ENCODE measurements at places on chromosomes 11 and 22.

DNA sequence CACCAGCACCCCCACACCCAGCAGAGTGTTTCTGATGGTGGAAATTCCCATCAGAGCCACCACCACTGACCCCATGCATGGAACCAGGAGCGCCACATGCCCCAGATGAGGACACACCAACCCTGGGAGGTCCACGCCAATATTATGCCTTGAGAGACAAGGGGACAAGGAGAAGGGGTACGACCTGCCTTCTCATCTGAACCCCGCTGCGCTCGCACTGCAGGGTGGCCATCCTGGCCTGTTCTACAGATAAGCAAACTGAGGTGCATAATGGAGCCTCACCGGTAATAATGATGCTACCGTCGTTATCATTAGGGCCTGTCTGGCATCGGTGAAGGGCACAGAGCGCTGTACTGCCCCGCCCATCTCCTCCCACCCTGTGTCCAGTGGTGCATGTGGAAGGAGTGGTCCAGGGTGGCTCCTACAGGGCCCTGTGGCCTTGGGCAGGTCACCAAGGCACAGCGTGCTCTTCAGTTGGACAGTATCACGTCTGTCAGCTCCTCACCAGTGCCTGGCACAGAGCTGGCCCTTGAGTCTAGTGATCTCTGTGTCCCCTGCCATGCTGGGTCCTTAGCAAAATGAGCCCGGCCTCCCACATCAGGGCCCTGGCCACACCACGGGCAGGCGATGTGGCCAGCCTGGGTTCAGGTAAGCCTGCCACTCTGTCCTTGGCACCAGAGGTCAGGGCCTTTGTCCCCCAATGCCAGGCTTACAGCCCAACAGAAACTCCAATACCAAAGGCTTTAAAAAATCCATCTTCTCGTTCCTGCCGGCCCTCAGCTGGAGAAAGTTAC is 92.2 kb downstream of the PHF21B start:
- no peak for DNase-seq

GRCh38 chr11:2652333-2653197 is 47.2 kb downstream of the KCNQ1OT1 start:
- no peak for DNase-seq

GRCh38 chr11:96257972-96258934 is 84.7 kb downstream of the MAML2 start:
- DNase-seq = no peak

GRCh38 chr11:3849297-3849874 is 6.1 kb upstream of the STIM1 start:
- no peak for DNase-seq

DNA sequence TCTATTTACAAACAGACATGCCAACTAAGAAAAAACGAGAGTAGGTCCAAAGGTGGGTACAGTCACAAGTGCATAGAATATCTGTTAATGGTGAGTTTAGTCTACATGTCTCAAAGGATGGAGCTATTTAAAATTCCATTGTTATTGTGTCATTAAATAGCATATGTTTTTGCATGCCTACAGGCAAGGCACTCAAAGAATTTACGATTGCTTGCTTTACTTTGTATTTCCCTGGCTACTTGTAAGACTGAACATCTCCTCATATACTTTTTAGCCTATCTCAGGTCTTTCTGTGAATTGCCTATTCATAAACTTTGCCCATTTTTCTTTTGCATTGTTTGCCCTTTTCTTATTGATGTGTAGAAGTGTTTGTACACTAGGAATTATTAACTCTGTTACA is 39.7 kb downstream of the DEUP1 start:
- no peak for DNase-seq

DNA sequence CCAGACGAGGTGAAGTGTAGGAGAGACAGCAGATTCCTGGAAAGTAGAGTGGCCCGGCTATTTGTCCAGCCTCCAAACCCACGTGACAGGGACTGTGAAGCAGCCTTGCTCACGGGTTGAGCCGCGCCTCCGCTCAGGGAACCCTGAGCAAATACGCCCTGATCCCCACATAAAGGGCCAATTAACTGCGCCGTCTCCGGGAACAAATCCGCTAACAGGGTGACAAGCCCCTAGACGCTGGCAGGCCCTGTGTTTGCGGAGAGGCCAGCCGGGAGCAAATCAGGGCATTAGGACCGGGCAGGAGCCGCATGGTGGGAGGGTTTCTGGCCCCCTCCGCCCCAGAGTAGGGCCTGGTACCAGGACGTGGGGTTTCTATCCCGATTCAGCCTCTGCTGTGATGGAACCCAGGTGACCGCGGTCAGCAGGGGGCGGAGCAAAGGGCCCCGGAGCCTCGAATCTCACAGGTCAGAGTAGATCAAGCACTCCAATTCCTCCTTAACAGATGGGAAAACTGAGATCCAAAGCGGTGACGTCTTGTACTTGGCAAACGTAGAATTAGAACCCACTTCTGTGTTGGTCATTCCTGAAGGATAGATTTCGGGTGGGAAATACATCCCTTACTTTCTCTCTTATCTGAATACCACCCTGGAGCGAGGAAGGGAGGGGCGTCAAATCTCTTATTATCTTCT is 2.0 kb upstream of the ROBO3 start:
- no peak for DNase-seq

DNA sequence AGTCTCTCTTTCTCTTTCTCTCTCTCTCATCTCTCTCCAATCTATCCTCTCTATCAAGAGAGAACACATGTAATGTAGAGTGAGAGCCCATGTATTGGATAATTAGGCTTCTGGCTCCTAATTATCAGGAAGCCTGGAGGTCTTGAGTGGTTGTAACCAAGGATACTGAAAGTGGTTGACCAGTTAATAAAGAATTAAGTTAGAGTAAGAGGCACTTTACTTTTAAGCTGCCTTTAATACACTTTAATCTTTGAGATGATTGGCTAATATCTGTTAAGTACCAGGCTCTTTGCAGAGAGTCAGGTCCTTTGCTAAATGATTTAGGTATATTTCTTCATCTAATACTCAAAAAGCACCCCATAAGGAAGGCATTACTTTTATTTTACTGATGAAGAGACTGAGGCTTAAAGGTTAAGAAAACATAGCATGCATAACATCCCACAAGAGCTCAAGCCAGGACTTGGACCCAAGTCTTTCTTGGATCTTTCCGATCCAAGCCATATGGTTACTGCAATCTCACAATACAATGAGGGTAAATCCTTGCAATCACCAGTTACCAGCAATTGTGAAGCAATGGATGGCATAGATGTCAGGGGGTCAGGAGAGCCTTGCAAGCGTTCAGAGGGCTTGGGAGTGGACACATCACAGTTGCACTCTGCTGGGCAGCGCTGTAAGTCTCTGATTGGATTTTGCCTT is 22.1 kb downstream of the CD44 start:
- DNase-seq = no peak

DNA sequence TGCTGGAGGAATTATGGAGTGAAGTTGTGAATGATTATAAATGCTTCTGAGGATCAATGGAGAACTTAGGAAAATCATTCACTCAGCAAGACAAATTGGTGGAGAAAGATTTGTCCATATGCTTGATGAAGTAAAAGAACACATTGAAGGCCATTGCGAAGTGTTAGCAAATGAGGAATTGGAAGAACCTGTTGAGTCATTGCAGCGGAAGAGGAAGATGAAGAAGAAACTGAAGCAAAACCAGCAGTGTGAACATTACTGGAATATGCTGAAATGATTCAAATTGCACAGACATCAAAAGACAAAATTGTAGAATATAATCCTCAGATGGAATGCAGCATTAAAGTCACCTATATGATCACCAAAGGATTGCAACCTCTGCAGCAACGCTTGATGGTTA is 168.1 kb downstream of the ADAMTS15 start:
- no peak for DNase-seq

All from Right ventricle myocardium inferior (tissue), 1 donor.